Right ventricle myocardium inferior (tissue), 1 donor: ENCODE measurements at places on chromosomes 5 and 9. TPM values are rescaled to one million over a fixed set of nuclear protein-coding genes. Genes with fewer than 3 reads are reported as not detected.

DNA sequence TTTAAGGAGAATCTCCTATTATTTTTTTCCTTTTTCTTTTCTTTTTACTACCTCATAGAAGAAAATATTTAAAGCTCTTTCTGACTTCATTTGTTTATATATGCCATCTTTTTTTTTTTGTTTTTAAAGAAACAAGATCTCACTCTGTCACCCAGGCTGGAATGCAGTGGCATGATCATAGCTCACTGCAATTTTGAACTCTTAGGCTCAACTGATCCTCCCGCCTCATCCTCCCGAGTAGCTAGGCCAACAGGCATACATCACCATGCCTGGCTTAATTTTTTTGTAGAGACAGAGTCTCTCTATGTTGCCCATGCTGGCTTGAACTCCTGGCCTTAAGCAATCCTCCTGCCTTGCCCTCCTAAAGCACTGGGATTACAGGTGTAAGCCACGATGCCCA lies 59.5 kb downstream of the LNPEP start:
- no peak for DNase-seq

GRCh38 chr5:83925955-83926337 lies 205.3 kb upstream of the HAPLN1 start:
- no peak for DNase-seq

DNA sequence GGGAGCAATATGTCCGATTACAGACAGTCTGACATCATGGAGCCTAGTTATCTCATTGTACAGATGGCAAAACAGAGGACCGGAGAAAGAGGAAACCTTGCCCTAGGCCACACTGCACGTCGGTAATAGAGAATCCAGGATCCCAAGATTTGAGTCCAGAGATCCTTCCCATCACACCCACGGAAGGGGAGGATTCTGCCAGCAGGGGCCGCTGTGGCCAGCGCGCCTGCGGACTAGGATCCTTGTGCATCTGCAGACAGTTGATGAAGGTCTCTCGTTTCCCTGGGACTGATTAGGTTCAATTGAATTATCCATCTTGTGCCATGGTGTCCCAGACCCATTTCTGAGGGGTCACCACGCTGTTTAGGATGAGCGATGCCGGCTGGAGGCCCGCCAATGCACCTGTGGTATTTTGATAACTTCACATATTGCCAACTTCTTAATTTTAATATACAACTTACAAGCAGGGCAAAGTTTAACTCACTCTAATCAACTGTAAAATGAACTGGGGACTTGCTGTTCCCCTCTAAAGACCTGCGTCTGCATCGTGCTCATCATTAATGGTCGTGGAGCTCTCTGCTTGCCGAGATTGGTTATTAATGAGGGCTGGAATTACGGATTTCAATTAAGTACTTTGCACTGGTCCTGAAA lies 592.7 kb upstream of the BRINP1 start:
- DNase-seq: peak; percentile 68

The TMEFF1 gene
- 0.14 TPM for total RNA-seq

- DNase-seq: no peak
Measured at GRCh38 chr5:62575489-62575888, 3.1 kb upstream of the LRRC70 start.

DNA sequence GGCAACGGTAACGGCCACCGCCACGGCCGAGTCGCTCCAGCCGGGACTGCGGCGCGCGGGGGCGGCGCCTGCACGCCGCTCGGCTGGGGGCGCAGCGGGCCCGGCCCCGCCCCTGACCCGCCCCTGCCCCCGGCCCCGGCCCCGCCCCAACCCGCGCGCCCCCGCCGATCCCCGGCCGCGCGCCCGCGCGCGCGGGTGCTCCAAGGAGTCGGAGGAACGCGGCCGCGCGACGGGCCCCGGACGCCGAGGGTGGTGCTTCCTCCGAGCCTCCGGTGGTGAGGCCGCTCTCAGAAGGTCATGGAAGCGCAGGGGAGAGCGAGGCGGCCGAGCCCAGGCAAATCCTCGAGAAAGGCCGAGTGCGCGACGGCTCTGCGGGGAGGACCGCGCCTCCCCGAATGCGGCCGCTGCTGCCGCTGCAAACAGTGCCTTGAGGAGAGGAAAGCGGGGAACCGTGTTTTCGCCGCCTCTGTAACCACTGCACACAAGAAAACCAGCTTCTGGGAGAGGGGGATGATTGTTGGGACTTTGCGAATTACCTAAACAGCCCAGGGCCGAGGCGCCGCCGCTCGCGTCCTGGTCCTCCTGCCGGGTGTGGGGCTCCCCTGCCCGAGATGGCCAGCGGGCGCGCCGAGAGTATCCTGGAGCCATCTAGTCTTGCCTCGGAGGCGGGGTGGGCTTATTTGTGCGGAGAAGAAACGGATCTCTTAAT lies at the start of gene LIFR:
LIFR (minus strand) TSS at position 48 of the 709 bp plus-strand sequence. CDS start 25,999 bp downstream, outside the sequence.
- DNase-seq: peak; percentile 91

The CCIN gene
- not detected for total RNA-seq

The RASA1 gene
- 19.8 TPM for total RNA-seq

DNA sequence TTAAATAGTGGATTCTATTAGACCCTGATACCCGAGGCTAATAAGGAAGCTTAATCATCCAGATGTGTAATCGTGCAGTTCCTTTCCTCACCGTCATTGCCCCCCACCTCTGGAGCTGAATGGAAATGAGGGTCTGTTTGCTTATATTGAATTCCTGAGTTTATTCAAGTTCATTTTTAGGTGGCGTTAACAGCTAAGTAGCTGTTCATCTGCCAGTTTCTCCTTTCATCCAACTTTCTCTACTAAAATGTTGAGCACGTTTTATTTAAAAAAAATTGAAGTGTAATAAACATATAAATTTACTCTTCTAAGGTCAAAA lies 291.0 kb downstream of the DOCK8 start:
- no peak for DNase-seq

The LRRC19 gene
- not detected for total RNA-seq
